ENCODE measurements at places on chromosomes 13 and 19. TPM values are rescaled to one million over a fixed set of nuclear protein-coding genes. Genes with fewer than 3 reads are reported as not detected.

PRSS57 gene
- total RNA-seq, result not detected

BCAM gene
- total RNA-seq, result 61.4 TPM

SIGLEC12 gene
- not detected for total RNA-seq

RFPL4A gene
- total RNA-seq, result 0.22 TPM

GTF2F1 gene
- 60.3 TPM for total RNA-seq

PRODH2 gene
- total RNA-seq, result 0.18 TPM

DLL3 gene
- total RNA-seq, result 9.8 TPM

ATXN8OS gene
- total RNA-seq, result not detected

CEACAM7 gene
- not detected for total RNA-seq

NKPD1 gene
- 0.13 TPM for total RNA-seq

TTYH1 gene
- total RNA-seq, result not detected

NLRP7 gene
- total RNA-seq, result not detected

RASL11A gene
- 4.4 TPM for total RNA-seq

MYPOP gene
- total RNA-seq, result 8.5 TPM

All from A549 treated with RU486 at 1 μM for 4 hours (cell line).